ENCODE measurements at places on chromosomes 4 and X.

DNA sequence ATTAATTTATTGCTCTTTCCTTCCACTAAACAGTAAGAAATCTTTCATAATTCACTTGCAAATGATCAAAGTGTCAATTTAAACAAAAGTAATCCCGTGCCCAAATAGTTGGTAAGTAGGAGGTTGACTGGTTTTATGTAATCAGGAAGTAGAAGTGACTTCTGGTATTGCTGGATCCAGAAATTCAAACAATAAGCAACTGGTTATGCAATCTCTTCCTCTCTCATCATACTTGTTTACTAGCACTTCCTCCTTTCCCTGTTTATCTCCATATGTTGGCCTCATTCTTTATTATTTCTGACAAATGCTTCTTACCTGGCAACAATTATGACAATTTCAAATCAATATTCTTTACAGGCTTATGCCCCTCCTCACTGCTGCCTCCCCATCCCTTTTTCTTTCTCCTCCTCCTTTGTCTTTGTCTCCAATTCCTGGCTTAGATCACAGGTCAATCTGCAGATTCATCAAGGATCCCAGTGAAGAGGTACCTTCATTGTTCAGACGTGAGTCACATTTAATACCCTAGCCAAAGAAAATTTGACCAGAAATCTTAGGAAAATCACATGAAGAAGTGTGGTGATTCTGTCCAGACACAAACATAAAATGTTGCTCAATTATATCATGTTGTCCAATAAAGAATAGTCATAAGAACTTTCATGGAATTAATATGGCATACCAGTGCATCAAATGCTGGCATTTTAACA lies 323.2 kb upstream of the PCDH7 start:
- no peak for DNase-seq

DNA sequence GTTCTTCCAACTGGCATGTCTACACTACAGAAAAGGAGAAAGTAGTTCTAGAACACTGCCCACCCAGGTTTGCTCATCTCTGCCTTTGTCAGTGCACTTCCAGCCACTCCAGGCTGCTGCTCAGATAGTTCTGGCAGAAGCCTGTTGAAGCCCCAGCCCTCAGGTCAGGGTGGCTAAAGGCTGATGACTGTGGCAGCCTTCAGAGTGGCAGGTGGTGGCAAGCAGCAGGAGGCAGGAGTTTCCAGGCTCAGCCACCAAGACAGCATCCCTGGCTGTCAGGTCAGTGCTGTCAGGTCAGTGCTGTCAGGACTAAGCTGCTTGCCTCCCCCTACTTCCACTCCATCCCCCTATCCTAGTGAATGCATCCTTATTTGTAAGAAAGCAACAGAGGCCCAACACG lies 100.4 kb downstream of the MAMLD1 start:
- no peak for DNase-seq

- no peak for DNase-seq
Observed at GRCh38 chr4:180657881-180658280, 1585.3 kb upstream of the TENM3 start.

DNA sequence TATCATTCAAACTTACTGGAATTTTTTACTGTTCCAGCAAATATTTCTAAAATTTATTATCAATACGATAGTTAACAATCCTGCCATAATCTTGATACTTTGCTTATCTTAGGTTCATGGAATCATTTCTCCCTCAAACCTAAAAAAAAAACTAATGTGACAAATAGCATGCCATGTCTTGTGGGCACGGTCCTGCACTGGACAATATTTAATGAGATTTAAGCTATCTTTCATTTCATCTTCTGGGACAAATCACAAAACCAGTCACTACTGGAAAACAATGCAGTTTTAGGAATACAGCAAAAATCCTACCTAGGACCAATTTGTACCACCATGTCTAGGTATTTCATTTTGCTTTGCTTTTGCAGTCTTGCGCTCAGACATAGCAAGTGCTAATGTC lies 93.7 kb downstream of the FRYL start:
- no peak for DNase-seq

- DNase-seq = no peak
Observed at GRCh38 chrX:17627026-17627425, 110.3 kb upstream of the SCML1 start.

- no peak for DNase-seq
Observed at GRCh38 chr4:148827781-148828180, 385.6 kb upstream of the NR3C2 start.

DNA sequence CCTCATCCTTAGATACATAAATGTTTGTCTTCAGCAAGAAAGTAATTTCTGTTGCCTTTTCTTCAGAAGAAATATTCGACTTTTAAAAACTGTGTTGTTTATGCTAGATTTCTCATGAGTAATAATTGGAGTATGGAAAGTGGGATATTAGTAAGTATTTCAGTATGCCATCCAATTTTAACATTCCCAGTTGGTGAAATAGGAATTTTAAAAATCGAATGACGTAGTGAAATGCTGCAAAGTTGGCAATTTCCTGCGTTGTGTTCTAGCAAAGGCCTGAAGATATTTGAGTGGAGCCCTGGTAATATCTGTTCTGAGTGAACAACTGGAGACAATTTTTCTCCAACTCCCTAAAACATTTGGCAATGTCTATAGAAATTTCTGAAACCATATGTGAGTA lies 190.1 kb downstream of the ZNF330 start:
- no peak for DNase-seq

GRCh38 chr4:134529629-134530028 lies 328.0 kb upstream of the PABPC4L start:
- DNase-seq = no peak

GRCh38 chr4:92992758-92993157 lies 689.0 kb downstream of the GRID2 start:
- no peak for DNase-seq

DNA sequence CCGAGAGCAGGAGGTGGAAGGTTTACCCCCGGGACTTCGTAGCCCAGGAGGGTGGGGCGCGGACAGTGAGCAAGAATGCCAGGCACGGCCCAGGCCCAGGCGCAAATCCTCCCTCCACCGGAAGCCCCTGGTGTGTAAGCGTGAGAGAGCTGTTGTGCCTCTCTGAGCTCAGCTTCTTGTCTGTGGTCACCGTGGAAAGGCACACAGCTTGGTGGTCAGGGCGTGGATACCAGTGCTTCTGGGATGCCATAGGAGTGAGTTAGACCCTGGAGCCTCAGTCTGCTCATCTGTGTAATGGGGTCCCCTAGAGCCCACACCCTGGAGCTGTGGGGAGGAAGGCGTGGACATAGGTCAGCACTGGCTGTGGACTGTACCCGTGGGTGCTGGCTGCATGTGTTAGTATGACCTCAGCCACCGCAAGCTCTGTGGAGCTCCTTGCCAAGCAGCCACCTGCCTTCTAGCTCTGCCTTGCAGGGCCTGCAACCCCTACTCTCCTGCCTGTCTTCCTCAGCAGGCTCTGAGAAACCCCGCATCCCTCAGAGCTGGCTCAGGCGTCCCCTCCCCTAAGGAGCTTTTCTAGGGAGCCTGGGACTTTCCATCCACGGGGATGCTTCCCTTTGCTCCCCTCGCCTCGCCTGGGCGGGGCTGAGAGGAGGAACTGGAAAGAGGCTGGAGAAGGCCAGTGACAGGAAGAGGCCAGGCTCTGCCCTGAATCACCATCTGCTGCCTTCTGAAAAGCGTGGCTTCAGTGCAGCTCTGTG lies 28.0 kb upstream of the AFAP1 start:
- no peak for DNase-seq

DNA sequence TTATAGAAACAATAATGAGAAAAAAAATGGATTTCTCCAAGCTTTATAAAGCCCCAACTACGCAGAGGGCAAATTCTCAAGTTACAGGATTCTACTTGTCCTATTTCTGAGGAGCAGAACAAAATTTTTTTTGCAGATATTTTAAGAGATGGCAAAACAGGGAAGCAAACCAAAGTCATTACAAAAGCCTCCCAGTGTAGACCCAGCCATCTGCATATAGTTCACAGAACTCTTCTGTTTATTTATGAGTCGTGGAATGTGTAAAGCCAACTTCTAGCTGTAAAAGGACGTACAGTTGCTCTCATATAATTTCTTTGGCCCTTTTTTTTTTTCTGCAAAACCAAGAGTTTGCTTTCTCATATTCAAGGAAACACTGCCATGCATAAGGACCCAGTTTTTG lies 120.4 kb downstream of the PCDH7 start:
- no peak for DNase-seq

- DNase-seq = no peak
Observed at GRCh38 chr4:133498149-133498548, 349.1 kb downstream of the PCDH10 start.

- DNase-seq = no peak
Observed at GRCh38 chrX:47177079-47177478, 16.6 kb upstream of the UBA1 start.

DNA sequence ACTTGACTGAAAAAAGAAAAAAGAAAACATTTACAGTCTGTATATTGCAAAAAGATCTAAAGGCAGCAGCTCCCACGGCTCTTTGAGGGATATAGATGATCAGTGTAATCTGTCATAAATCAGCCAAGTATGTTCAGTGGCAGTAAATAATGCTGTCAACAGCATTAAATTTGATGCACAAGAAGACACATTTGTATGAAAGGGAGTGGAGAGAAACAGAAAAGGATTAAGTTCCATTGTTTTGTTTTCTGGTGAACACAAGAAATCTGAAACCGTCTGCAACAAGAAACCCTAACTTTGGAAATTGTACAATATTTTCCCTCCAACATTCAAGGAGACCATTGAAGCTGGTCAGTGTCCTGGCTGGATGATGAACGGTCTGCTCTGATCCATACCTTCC lies 27.6 kb upstream of the C1QTNF7 start:
- no peak for DNase-seq

DNA sequence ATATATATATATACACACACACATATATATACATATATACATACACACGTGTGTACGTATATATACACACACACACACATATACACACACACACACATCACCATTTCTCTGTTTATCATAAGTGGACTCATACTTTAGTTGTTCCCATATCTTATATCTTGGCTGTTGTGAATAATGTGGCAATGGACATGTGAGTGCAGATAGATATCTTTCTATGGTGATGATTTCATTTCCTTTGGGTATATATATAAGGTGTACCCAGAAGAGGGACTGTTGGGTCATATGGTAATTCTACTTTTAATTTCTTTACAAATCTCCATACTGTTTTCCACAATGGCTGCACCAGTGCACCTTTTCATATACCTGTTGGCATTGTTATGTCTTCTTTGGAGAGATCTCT lies 105.9 kb downstream of the LARP1B start:
- DNase-seq = no peak

DNA sequence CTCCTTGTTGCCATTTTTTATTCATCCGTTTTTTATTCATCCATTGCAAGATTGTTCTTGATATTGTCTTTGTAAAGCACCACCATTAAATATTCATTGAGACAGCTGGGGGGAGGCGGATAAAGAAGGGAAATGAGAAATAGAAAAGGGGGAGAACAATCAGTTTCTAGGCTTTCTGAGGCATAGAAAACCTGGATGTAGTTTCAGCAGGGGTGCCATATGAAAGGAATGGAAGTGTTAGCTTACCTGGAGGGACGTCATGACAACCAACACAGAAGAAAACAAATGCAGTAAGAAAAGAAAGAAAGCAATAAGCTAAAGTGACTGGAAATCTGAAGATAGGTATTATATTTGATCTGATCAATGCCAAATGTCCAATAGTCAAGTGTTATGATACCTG lies 276.1 kb downstream of the GASK1B start:
- no peak for DNase-seq

DNA sequence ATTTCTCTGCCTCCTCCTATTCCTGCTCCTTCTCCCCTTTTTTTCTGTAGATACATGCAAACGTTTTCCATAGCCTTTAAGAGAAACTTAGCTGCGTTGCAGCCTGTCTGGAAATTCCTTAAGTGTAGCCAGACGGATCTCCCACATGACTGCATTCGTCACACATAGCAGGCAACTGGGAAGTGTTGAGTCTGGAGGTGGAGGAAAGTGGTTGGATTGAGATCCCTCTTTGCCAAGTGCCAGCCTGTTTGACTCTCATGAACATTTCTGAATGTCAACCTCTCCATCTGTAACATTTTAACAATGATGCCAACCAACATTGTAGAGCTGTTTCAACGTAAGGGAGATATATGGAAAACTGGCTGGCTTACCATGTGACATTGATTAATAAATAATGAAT lies 45.1 kb upstream of the FAM9A start:
- no peak for DNase-seq

GRCh38 chrX:50762578-50762977 lies 51.4 kb downstream of the SHROOM4 start:
- no peak for DNase-seq

GRCh38 chrX:46325312-46325877 lies 219.8 kb downstream of the ZNF674 start:
- no peak for DNase-seq

- no peak for DNase-seq
Observed at GRCh38 chr4:3335385-3335784, 42.6 kb downstream of the RGS12 start.

- DNase-seq = no peak
Observed at GRCh38 chrX:100494646-100495370, 84.7 kb upstream of the PCDH19 start.

DNA sequence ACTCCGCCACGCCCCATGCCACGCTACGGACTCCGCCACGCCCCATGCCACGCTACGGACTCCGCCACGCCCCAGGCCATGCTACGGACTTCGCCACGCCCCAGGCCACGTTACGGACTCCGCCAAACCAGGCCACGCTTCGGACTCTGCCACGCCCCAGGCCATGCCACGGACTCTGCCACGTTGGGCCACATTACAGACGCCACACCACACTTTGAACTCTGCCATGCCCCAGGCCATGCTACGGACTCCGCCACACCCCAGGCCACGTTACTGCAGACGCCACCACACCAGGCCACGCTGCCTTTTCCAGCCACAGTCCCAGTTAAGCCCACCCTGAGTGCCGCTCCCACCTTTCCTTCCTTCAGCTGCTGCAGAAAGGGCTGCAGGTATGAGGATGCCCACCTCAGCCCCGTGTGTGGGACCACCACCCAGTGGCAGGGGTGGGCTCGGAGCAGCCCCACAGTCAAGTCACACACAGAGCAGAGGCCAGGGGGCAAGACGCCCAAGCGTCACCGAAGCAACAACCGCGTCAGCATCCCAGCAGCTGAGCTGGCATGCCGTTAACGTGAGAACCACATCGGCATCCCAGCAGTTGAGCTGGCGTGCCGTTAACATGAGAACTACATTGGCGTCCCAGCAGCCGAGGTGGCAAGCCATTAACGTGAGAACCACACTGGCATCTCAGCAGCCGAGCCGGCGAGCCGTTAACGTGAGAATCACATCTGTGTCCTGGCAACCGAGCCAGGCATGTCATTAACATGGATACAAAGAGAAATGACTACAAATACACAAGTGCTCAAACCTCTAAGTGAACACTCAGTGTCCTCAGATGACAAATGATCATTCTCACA lies 26.4 kb downstream of the GAK start:
- DNase-seq = no peak

- DNase-seq = no peak
Observed at GRCh38 chr4:54726907-54727306, 69.2 kb downstream of the KIT start.

GRCh38 chr4:94934201-94934600 lies 176.4 kb downstream of the BMPR1B start:
- no peak for DNase-seq

DNA sequence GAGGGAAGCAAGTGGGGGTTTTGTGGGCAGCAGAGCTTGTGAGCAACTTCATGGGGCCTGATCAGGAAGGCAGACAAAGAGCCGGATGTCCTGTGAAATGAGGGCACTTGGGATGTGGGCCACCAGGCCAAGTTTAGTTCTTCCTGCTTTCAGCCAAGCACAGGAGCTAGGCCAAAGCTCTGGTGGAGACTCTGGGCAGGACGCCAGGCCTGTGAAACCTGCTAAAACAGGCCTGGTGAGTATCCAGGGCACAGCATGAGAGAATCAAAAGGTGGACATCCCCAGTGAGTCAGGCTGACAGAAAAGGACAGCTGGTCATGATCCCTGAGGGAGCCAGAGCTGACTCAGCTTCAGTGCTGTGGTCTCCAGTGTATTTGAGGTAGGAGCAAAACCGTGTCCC lies 95.7 kb downstream of the NPNT start:
- no peak for DNase-seq
